NCI-H524 treated with DMSO at 0.1 percent for 48 hours (cell line): ENCODE measurements at places on chromosomes 16 and 17.
A peak's percentile ranks its signal among the peaks of the same experiment; 100 is the strongest.

DNA sequence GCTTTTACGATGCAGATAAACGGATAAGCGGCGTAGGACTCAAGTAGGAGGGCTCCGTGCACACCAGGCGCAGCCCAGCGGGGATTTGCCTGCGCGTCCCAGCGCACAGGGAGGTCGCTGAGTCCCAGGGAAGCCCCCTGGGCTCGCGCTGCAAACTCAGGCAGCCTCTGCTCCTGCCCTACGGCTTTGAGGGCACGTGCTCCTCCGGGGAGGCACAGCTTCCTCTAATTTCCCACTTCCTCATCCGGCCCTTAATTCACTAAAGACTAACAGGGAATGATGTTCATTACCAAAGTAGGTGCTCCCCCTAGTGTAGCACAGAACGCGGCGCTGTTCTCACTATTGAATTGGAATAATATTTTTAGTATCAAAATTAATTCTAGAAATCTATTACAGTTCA is 825.4 kb downstream of the KCNJ18 start:
- DNase-seq = no peak

DNA sequence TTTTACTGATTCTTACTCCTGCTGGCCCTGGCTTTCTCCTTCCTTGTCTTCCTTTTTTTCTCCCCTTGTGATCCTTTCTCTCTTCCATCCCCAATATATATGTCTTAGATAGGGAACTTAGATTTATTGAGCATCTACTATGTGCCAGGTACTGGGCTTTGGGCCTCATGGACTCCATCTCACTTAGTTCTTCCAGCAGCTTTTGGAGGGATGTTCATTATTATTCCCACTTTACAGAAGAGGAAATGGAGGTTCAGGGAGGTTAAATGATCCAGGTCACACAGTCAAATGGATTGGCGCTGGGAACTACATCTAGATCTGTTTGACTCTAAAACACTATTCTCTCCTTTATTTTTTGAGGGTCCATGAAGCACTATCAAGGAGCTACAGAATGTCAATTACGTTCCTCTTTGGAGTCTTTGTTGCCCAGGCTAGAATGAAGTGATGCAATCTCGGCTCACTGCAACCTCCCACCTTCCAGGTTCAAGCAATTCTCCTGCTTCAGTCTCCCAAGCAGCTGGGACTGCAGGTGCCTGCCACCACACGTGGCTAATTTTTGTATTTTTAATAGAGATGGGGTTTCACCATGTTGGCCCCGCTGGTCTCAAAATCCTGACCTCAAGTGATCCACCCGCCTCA is 19.0 kb upstream of the PRKCA start:
- DNase-seq = no peak

DNA sequence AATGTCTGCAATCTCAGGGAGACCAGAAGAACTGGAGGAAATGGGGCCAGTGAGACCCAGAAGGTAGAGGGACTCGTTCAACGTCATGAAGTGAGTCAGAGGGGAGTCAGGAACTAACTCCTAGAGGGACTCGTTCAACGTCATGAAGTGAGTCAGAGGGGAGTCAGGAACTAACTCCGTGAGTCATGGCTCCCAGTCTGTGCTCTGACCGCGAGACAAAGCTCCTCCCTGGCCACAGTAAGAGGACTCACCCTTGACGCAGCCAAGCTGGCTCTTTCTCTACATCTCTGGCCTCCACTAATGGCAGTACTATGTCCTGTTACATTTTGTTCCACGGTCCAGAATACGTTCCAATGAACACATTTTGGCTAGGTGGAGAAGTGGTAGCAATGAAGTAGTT is 902.5 kb downstream of the KCNJ2 start:
- DNase-seq = no peak

DNA sequence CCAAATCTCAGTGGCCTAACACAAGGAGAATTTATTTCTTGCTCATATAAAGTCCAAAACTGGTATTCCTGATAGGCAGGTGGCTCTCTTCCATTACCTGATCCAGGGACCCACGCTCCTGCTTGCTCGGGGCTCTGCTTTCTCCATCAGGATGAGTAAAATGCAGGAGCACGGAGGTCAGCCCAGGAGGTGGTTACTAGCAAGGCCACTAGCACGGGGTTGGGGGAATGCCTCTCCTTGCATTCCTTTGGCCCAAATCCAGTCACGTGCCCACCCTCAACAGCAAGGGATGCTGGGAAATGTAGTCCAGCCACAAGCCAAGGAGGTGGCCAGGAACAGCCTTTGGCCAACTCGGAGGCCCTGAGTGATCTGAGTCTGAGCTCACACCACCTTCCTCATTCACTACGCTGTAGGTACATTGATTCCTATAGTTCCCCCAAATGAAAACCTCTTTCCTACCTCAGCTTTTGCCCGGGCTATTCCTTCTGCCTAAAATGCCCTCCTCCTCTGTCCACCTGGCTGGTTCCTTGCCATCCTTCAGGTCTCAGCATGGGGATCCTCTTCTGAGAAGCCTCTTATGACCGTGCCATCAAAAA is 38.3 kb upstream of the HAPSTR1 start:
- DNase-seq = peak; percentile 5

DNA sequence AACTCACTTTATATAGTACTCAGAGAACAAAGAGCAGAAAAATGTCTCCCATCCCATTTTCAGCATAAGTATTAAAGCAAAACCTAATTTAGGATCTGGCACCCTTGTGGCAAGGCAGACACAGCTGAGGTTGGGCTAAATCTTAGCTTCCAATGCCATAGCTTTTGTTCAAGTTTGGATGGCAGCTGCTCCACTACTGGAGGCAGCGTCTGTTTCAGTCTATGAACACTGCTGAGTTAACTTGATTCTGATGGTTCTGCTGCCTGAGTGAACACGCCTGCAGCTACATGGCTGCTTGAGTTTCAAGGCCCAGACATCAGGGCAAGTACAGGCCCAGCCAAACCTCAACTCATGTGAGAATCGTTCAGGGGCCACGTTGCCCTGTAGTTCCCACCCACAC is 178.2 kb upstream of the RPH3AL start:
- DNase-seq = no peak

DNA sequence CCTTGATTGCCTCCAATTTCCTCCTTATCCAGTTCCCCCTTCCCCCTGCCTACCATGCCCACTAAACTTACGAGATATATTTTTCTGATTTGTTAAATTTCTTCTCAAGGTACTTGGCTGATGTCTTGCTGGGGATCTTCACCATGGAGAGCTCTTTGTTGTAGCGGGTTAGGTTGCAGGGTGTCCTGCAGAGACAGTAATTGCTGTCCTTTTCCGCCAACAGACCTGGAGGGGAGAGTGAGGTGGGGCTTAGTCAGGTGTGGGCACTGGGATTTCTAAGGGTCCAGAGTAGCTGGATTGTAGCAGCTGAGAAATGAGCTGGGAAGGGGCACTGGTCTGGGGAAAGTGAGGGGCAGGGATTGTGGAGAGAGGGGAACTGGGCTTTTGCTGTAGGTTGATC is 32.1 kb downstream of the SPACA3 start:
- DNase-seq = no peak

- DNase-seq = no peak
These were observed 332.0 kb downstream of the CBLN1 start for GRCh38 chr16:48949636-48950035.

DNA sequence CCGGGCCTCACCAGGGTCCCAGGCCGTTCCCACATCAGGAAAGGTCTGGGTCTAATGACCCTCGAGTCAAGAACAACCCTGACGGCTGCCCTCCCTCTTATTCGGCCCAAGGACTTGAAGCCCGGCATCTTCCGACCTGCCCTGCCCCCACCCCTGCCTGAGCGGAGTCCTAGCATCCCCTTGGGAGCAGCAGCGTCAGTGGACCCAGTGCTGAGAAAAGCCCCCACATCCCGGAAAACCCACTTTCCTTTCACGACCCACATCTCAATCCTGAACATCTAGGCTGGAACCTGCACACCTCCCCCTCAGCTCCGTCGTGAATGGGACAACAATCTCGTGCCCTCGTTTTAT is 769 bp downstream of the TMEM88 start:
- no peak for DNase-seq

GRCh38 chr16:78993346-78993745 is 607.2 kb downstream of the MAF start:
- DNase-seq = peak; percentile 44

GRCh38 chr16:10178526-10178925 is 3.7 kb downstream of the GRIN2A start:
- no peak for DNase-seq

DNA sequence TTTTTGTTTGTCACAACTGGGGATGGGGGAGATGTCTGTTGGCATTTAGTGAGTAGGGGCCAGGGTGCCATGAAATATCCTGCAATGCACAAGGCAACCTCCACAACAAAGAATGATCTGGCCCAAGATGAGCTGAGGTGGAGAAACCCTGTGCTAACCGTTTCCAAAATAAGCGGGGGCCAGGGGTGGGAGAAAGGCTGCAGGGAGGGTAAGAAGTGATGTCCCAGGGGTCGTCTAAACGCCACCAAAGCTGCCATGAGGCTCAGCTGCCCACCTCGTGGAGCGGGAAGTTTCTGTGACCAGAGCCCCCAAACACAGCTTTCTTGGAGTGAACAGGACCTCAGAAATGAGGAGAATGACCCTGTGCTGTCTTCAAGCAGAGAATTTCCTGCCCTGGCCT is 76.5 kb upstream of the CDH5 start:
- DNase-seq = no peak

- no peak for DNase-seq
These were observed 31.3 kb upstream of the ANKRD40CL start for GRCh38 chr17:50798424-50799288.

DNA sequence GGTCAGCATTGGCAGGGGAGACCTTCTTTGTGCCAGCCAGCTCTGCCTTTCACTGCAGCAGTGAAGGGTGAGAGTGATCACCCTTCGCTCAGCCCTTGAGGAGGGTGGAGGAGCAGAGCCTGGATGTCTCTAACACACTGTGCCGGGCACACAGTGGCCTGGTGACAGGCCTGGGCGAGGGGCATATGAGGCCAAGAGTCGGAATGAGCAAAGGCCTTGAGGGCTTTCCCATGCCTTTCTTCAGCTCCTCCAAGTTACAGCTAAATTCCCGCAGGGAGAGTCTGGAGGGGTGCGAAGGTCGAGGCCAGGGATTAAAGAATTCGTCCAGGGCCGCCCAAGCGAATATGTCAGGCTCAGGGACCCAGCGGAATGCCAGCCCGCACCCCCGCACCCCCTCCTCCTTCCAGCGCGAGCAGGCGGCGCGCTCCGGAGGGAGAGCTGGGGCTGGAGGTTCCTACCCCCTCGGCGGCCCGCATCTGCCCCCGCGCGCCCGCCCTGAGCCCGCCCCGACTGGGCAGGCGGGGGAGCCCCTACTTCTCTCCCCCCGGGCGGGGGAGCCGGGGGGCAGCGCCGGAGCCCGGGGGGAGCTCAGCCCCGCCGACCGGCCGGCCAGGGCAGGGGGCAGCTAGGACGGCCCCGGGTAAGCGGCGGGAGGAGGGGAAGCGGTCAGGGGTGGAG is at the start of gene RASL10B:
Gene RASL10B, plus strand, starts transcription at position 401 of the 678 bp plus-strand sequence. CDS start 3,546 bp downstream, outside the sequence.
- DNase-seq = no peak

GRCh38 chr16:57446531-57447185 is 527 bp downstream of the CIAPIN1 start:
- no peak for DNase-seq

GRCh38 chr16:70730944-70731343 is 45.1 kb upstream of the MTSS2 start:
- DNase-seq = no peak

DNA sequence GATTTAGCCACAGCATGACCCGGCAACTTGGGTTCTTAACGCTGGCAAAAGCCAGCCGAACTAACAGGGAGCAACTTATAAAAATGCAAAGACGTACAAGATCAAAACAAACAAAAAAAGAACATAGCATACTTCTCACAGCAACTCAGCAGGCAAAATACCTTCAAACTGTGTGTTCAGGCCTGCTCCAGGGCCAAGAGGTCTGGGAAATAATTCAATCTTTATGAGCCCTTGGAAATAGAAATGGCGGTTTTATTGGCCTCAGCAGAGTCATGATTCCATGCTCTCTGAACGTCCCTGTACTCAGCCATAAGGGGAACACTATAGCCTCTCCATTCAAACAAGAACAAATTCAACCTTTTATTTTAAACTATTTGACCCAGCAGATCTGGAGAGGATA is 101.3 kb upstream of the C17orf78 start:
- no peak for DNase-seq

DNA sequence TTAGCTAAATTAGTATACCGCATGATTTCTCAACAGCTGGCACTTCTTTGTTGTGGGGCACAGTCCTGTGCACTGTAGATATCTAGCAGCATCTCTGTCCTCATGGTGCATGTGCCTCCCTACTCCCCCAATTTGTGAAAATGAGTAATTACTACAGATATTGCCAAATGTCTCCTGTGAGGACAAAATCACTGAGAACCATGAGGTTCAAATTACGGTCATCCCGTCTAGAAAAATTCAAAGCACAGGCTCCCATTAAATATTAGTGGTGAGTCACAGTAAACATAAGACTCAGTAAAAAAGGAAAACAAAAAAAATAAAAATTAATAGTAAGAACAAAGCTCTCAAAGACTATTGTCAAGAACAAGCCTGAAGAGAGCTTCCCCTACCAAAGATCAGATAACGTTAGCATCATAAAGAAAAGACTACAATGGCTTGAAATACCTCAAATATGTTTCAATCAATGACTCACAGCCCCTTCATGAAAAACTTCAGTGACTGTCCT is 57.8 kb downstream of the STH start:
- DNase-seq = no peak

GRCh38 chr17:45339646-45340605 is 23.1 kb upstream of the MAP3K14 start:
- no peak for DNase-seq

DNA sequence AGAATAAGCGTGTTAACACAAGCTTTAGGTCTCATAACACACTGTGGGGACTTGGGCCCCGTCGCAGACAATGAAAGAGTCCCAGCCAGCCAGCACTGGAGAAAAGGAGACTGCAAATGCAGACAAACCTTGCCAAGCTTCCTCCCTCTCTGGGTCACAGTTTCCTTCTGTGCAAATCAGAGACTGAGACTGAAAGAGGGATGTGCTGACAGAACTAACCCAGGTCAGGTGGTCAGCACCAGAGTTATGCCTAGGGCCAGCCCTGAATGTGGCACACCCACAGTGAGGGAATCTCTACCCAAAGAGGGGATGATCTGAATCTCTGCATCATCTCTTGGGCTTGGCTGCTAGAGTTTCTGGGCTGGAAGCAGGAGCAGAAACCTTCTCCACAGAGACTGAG is 282.3 kb upstream of the CCL2 start:
- no peak for DNase-seq

GRCh38 chr16:69306031-69306430 is 5.1 kb upstream of the VPS4A start:
- no peak for DNase-seq

- no peak for DNase-seq
These were observed 30.6 kb downstream of the CDRT15 start for GRCh38 chr17:14205992-14206461.

DNA sequence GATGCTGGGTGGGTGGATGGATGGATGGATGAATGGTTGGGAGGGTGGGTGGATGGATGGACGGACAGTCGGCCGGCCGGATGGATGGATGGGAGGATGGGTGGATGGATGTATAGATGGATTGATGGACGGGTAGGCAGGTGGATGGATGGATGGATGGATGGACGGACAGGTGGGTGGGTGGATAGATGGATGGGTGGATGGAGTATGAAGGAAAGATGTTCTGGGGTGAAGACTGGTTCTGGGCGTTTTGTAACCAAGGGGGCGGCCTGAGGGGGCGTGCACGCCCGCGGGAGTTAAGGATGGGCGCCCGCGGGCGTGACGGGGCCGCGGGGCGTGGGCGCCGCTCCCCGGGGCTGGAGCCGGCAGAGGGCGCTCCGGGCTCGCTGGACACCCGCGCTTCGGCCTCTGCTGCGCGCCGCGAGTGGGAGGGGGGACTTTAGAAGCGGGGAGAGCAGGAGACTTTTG is at the start of gene NECAB2:
Gene NECAB2, plus strand, starts transcription at position 407 of the 468 bp plus-strand sequence. CDS start 405 bp downstream, outside the sequence.
- DNase-seq = no peak

GRCh38 chr17:81009136-81009535 is 17.5 kb downstream of the CHMP6 start:
- DNase-seq = no peak

- DNase-seq = no peak
These were observed 87.1 kb upstream of the HS3ST2 start for GRCh38 chr16:22726868-22727267.
